ENCODE measurements at places on chromosomes 3 and 15.

GRCh38 chr3:30333903-30334302 lies 272.5 kb upstream of the TGFBR2 start:
- DNase-seq, result no peak

DNA sequence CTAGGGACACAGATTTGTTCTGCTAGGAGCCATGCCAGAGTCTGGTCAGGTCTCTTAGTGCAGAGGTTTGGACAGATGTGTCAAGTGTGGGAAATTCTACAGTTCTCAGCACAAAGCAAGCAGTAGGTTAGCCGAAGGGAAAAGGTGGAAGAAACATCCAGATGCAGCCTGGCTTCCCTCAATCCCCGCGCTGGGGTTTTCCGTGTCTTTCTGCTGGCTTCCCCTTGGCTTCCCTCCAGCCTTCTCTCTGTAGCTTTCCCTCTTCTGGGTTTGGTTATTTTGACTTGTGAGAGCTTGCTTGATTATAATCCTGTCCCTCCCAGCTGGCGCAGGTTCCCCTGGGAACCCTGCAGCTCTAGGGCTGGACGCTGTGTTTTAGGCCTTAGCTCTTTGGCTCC lies 4.1 kb downstream of the TF start:
- no peak for DNase-seq

DNA sequence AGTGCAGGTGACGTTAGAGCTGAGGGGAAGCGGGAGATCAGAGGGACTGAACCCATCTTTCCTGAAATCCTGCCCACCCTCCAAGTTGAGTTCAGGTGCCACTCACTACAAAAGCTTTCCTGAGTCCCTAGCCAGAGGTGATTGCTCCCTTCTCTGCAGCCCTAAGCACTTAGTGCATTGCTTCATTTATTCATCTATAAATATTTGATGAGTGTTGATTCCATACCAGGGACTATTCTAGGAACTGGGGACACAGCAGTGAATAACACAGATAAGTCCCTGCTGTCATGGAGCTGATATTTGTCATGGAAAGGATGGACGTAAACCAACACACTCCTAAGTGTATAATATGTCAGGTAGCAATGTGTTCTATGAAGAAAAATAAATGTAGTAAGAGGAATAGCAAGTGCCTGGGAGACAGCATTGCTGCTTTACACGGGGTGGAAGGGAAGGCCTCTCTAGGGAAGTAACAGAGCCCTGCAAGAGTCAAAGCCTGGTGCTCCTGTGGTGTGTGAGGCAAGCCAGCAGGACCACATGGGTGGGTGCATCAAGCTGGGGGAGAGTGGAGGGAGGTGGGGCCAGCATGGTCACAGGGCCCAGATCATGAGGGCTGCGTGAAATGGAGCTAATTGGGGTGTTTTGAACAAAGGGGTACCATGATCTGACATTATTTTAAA lies 18.6 kb downstream of the ALPK3 start:
- no peak for DNase-seq

- DNase-seq, result no peak
Measured at GRCh38 chr3:46365737-46366524, 4.8 kb upstream of the CCR5 start.

GRCh38 chr3:14880447-14881106 lies 61.8 kb downstream of the FGD5 start:
- DNase-seq, result no peak

DNA sequence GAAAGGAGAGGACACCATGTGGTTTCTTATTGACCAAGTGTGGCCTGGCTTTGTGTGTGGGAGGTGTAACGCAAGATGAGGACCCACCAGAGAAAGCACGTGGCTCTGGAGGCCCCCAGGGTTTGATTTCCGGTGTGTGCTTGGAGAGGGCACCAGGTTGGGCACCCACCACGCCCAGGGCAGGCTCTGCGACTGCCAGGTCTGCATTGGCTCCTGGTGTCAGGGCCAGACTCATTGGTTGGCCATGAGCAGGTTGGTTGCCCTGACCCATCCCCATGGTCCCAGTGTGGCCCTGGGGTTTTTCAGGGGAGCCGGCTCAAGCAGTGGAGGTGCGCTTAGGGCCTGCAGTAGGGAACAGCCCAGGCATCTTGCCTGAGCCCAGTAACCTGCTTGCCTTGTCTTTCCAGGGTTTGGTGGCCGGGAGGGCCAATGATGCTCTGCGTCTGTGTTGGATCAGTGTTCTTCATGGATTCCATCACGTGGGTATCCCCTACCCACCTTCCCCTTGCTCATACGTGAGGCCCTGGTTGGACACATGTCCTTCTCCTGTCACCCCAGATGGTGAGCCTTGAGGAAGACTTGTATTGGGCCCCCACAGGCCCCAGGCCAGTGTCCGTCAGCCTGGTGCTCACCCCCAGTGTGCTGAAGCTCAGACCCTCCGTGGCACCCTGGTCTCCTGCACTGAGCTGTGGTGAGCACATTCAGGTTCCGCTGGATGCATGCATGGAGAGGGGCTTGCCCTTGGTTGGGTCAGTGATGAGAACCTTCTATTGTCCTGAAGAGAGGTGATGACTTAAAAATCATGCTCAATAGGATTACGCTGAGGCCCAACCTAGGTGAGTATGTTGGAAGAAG lies 193.9 kb downstream of the UBE3A start:
- DNase-seq, result no peak

GRCh38 chr3:9241956-9242355 lies 7.5 kb downstream of the SRGAP3 start:
- no peak for DNase-seq

DNA sequence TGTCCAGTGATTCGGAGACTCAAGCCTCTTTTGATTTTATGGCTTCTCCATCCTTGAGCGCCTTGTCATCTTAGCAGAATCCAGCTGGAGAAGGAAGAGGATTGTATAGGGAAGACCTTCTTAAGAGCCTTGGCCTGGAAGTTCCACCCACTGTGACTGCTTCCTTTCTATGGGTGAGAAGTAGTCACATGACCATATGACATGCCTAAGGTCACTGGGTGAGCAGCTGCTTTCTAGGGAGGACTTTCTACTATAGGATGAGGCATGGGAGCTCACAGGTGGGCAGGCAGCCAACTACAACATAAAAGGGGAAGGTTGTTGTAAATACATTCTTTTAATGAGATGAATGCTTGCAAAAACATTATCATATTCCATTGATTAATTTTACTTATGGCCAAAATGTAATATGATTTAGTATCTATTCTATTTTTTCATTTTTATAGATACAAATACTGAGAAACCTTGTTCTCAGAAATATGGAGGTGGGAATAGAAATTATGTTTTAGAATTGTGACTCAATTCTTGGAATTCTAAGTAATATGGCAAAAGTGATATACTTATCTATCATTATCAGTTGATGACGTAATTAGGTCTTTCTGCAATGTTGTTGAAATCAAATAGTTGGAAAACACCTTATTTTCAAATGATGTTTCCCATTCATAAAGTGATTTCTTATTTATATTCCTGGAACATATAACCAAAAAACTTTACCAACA lies 53.6 kb upstream of the MINAR1 start:
- DNase-seq, result no peak

DNA sequence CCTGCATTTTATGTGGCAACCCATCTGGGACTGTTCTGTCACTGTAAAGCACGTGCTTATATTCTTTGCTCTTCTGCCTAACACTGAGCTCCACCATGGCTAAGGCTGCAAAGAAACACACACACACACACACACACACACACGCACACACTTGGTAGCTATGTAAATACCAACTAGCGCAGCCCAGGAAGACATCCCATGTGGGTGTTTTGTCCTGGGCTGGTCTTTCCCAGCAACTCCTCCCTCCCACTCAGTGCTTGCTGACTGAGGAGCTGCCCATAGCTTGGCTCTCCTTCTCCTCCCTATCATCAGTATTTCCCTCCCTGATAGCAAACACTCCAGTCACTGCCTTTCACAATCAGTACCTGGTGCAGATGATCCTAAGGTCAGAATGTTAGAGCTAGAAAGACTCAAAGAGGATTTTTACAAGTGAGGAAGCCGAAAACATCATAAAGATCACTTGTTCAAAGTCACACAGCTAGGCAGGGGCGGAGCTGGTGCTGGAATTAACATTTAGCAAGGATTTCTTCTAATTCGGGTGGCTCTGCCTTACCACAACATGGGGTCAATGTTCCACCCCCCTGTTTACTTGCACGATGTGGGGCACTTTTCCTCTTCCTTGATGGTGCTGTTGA lies 377.1 kb upstream of the TBL1XR1 start:
- DNase-seq, result no peak

- DNase-seq, result no peak
Measured at GRCh38 chr15:36638671-36639070, 59.2 kb downstream of the CDIN1 start.

DNA sequence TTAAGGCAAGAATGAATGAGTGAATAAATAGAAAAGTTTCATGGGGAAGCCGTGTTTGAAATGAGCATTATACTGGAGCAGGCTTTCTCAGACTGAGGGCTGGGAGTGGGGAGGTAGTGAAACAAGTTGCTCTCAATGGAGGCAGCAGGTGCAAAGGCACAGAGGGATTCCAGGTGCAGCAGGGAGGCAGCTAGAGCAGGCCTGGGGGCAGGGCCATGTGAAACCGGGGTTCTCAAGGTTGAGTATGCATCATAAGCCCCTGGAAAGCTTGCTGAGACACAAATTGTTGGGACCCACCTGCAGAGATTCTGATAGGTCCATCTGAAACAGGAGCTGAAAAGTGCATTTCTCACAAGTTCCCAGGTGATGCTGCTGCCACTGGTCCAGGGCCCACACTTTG lies 45.3 kb downstream of the BFSP2 start:
- DNase-seq, result no peak

DNA sequence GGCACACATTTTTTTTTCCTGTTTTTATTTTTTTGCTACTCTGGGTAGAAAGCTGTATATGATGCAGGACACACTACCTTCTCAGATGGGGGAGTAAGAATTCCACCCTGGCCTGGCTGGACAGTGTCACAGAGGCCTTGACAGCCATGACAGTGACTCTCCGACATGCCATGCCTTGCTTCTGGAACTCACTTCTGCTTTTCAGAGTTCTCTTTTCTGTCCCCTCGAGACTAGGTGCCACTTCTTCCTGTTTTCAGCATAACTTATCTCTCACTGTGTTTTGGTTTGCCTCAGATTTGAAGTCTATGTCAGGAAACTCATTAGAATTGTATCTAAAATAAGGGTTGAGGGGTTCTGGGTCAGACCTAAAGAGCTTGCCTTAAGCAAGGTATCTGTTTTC lies 69.1 kb upstream of the SEC13 start:
- DNase-seq, result no peak

GRCh38 chr15:52307847-52308246 lies 12.2 kb upstream of the MYO5C start:
- no peak for DNase-seq

GRCh38 chr3:129617381-129618185 lies 11.1 kb upstream of the PLXND1 start:
- DNase-seq, result no peak

DNA sequence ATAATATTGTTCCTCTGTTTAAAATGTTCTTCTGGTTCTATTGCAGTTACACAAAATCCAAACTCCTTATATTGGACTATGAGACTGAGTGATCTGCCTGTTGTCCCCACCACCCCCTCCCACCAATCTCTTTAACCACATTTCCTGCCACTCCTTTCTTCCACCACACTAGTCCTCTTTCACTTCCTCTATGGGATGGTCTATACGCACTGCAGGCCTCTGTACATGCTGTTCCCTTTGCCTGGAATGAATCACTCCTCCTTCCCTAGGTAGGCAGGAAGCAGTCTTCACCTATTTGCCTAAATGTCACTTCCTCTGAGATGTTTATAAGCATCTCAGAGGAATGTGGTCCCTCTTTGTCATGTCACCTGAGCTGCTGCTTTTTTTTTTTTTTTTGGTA lies 4.0 kb downstream of the MAP2K1 start:
- no peak for DNase-seq

GRCh38 chr3:70488131-70488530 lies 175.7 kb upstream of the MDFIC2 start:
- DNase-seq, result no peak

- no peak for DNase-seq
Measured at GRCh38 chr15:55589287-55589686, 1.1 kb upstream of the PYGO1 start.

DNA sequence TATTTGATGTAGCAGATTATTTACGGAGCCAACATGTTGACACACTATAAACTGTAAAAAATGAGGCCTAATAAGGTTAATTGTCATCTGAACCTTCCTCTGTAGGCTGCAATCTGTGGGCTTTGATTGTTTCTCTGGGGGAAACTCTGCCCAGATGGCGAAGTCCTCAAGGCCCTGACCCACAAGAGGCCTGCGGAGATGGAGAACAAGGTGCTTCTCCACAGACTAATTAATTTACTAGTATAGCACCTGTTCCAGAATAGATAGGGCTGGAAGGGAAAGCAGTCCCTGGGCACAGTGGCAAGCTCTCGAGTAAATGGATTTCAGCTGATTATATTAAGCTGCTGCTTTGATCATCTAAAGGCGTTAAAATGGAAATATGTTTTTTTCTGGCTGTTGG lies 338.8 kb upstream of the DNAJC19 start:
- no peak for DNase-seq

GRCh38 chr3:23665741-23666140 lies 140.0 kb upstream of the UBE2E1 start:
- DNase-seq, result no peak

DNA sequence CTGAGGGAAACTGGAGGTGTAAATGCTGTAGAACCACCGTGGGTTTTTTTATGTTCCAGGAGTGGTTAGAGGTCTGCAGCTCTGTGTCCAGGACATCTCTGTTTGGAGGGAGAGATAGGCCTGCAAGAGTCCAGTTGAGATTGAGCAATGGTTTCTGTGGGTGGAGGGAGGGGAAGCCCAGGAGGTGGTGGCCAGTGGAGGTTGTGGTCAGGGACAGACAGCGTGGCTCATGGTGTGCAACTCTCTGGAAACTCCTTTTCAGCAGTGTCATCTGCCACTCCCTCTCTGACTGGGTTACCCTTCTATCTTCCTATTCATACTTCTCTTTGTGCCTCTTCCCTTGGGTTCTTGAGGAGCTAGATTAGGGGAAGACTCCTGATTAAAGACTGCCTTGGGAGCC lies 9.6 kb downstream of the XCR1 start:
- no peak for DNase-seq

GRCh38 chr3:165459924-165460835 lies 264.0 kb upstream of the SLITRK3 start:
- no peak for DNase-seq

DNA sequence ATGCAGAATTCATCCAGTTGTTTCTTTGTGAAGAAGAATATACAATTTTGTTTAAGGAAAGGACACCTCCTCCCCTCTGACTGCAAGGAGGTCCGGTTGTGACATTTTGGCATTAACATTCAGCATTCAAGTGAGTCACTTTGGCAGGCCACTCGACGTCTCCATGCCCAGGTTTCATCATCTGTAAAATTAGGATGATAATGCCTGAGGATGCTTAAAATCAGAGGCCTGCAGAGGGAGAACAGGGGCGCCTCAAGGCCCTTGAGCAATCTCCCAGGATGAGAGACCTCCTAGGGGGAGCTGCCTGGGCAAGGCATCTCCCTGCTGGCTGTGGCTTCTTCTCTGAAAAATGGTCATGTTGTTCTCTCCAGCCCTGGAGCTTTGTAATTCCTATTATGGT lies 236.0 kb downstream of the CACNA2D3 start:
- no peak for DNase-seq

- DNase-seq, result no peak
Measured at GRCh38 chr3:21624524-21624923, 126.5 kb downstream of the ZNF385D start.

GRCh38 chr3:46571684-46572083 lies 5.6 kb upstream of the LRRC2 start:
- no peak for DNase-seq

All from activated naive CD8-positive, alpha-beta T cell treated with anti-CD3 and anti-CD28 coated beads, Interleukin-2, amount 50 U/mL, for 16 hours (primary cell).